NK-92 treated with Interleukin-12 subunit alpha and Interleukin-12 subunit beta, amount 100 ng/mL, for 24 hours (cell line): ENCODE measurements at places on chromosomes 6 and 20.

DNA sequence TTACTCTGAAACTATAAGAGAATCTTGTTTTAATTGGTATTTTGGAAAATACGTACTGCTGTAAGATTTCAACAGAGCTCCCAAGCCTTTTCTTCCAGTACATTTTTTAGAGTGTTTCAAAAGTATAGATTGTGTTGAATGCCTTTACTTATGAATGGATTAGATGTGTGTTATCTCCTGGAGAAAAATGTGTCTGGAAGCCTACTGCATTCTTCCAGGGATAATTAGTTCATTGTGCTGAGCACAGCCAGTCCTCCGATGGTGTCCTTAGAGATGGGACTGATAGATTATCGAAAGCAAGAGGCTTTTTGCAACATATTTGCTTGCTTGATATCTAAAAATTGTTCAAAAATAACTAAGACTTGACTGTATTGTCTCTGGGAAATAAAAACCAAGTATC, 114.2 kb downstream of the PLEKHG1 start:
- DNase-seq: no peak

- no peak for DNase-seq
Observed at GRCh38 chr6:93453956-93454355, 34.6 kb upstream of the EPHA7 start.

GRCh38 chr6:12034837-12035236, 22.7 kb downstream of the HIVEP1 start:
- DNase-seq: no peak

DNA sequence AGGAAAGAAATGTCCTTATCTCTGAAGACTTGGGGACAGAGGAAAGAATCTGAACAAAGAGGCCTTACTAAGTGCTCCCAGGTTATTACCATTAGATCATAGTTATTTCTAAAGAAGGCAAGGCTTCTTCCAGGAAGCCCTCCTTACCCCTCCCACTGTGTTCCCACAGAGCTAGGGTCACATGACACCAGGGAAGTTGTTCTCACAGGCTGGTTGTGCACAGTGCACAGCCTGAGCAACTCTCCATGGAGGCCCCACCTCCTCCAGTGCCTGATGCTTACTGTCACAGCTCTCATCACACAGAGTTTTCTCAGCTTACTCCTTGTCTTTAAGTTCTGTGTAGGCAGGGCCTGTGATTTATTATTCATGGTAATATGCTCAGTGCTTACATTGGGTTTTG, 68.9 kb upstream of the SCGN start:
- no peak for DNase-seq

DNA sequence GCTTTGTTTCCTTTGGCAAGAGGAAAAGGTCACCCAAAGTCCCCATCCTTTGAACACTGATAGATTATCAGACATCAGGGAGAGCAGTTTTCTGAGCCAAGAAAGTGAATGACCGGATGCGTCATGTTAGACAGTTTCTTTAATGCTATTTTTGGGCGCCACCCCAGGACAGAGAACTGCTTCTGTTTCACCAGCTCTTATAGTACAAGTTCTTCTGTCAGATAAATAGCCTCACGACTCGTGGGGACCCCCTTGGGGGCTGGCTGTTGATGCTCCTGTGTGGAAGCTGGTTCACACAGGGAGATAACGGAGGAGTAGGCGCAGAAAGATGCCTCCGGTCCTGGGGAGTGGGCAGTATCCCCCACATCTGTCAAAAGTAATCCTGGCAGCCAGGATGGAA, 54.6 kb downstream of the NPEPL1 start:
- DNase-seq: no peak

GRCh38 chr6:63525186-63525878, 46.9 kb upstream of the LOC128125822 start:
- DNase-seq: no peak

DNA sequence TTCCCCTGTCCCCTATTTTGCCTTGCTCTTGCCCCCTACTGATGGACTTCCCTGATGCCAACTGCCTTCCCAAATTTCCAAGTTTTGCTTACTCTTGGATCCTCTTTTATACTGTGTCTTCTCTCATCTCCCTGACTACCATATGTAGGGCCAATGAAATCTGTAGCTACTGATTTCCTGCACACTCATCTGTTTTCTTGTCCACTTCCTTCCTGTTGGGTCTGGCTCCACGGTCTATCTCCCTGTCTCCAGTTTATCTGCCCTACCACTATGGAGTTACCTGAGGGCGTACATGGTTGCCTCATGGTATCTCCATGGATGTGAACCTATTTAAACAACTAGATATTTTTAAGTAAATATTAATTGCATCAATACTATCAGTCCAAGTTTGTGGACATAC, 140.3 kb upstream of the MCHR2 start:
- DNase-seq: no peak

- no peak for DNase-seq
Observed at GRCh38 chr6:110689275-110689935, 125.9 kb downstream of the CDK19 start.

DNA sequence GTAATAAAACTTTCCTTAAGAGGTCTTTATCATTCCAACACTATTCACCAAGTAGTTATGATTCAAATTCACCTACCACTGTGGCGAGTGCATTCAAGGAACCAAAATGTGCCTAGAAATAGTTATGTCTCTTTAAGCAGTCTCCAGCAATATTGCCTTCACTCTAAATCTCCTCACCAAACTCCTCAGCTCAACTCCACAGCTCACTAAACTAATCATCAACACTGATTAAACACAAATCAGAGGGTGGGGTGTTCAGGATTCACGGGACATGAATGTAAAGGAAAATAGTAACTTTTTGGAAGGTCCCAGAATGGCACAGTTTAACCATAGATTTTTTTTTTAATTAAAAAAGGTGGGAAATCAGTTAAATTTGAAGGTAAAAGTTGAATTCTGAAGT, 70.5 kb upstream of the THEMIS start:
- no peak for DNase-seq

DNA sequence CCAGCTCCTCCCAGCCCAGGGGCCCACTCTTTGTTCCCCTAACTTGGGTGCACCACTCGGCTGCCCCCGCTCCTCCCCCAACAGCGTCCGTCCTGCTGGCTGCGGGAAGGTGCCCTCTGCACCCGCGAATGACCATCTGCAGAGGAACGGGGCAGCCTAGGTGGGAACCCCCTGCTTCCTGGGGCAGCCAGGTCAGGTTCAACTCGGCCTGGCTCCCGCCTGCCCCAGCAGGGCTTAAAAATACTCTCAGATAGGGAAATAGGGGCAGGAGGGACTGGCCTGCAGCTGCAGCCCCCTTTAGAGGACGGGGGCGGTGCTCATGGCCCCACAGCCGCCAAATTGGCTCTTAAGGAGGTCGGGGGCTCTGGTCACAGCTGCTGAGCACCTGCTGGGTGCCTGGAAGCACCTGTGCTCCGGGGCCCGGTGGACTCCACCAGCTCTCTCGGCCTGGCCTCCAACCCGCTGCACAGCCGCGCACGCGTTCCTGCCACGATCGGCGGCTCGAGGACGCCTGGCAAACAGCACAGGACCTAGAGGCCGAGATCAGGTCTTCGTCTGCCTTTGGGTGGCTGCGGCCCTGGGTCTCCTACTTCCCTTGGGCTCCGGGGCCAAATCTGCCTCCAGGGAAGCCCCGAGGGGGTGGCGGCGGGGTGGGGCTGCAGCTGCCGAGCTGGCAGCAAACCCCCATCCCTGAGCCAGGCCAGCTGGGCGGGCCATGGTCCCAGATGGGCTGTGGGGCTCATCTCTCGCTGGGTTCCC, 700 bp upstream of the LAMA5 start:
- DNase-seq: no peak

DNA sequence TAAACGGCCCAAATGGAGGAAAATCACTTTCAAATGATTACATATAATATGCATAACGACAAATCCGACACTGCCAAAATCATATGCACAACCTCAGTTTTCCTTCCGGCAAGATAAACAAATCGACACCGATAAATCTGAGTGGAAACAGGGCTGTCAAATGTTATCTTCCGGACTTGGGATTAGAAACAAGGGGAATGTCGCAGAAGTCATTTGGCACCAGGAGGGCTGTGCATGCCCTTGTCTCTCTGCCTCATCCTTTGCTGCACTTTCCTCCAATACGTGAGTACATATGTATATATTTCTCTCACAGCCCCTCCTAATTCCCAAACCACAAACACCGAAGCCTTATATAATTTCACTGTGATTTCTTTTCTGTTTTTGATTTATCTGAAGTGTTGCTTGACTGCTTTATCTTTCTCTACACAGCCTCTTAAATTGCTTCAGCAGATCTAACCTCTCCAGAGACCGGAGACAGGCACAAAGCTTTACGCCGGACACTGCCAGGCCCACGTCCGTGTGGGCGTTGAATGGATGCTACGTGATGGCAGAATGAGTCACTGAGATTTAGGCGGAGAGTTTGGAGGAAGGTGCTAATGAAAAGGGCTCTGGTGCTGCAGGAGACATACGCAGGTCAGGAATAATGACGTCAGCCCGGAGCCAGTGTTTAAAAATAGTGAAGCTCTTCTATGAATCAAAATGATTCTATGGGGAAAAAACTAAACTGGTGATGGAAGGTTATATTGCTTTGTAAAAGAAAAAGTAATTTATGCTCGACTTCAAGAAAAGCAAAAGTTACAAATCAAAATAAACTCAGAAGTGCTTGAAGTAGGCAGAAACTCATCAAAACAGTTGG, 21.0 kb upstream of the PRELID3B start:
- no peak for DNase-seq

- no peak for DNase-seq
Observed at GRCh38 chr20:37202267-37202943, 23.1 kb upstream of the MROH8 start.

GRCh38 chr6:116772450-116772849, 6.9 kb upstream of the FAM162B start:
- no peak for DNase-seq

DNA sequence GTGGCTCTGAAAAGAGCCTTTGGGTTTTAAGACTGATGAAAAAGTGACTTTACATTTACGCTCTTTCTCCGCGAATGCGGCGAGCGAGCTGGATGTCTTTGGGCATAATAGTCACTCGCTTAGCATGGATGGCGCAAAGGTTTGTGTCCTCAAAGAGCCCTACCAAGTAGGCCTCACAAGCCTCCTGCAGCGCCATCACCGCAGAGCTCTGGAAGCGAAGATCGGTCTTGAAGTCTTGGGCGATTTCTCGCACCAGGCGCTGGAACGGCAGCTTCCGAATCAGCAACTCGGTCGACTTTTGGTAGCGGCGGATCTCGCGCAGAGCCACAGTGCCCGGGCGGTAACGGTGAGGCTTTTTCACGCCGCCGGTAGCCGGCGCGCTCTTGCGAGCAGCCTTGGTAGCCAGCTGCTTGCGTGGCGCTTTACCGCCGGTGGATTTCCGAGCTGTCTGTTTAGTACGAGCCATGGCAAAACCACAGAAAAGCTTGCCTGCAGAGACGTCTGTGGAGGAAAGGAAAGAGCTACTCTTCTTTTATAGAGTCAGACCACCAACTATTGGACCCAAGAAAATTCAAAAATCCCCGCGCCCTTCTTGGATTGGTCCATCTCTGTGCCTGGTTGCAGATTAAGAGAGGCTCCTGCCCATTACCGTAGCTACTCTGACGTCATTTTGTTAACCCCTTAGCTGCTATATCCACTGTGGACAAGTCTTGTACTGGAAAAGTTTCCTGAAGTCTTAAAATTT, 55.5 kb upstream of the HFE start:
- peak; percentile 91 for DNase-seq

GRCh38 chr6:56329271-56330050, 82.1 kb upstream of the COL21A1 start:
- no peak for DNase-seq

- DNase-seq: no peak
Observed at GRCh38 chr6:24272553-24272952, 85.3 kb downstream of the DCDC2 start.

DNA sequence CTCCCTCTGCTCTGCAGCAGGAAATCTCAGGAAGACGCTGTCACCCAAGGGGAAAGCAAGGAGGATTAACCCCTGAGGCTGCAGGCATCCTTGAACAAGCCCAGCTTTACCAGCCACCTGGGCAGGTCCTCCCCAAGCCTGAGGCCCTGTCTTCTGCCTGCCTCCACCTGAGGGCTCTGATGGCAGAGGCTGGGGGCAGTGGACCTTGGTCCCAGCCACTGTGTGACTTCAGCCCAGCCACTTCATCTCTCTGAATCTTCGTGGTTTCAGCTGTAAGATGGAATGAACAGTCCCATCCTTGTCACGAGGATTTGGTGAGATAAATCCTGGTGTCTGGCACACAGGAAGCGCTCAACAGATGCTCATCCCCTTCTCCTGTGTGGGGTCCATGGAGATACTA, 8.5 kb upstream of the VSTM2L start:
- DNase-seq: no peak

DNA sequence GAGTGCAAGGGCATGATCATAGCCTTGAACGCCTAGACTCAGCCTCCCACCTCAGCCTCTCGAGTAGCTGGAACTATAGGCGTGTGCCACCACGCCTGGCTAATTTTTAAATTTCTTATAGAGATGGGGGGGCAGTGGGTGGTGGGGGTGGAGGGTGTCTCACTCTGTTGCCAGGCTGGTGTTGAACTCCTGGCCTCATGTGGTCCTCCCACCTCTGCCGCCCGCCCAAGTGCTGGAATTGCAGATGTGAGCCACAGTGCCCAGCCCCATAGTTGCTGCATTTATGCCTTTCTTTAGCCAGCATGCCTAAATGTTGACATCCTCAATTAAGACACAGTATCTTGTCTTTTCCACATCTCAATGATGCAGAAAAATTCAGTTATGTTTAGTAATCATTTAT, 171.1 kb downstream of the ARID1B start:
- no peak for DNase-seq

GRCh38 chr6:122026582-122027369, 372.7 kb upstream of the HSF2 start:
- DNase-seq: no peak

GRCh38 chr6:89583559-89583958, 55.0 kb downstream of the LYRM2 start:
- DNase-seq: no peak

DNA sequence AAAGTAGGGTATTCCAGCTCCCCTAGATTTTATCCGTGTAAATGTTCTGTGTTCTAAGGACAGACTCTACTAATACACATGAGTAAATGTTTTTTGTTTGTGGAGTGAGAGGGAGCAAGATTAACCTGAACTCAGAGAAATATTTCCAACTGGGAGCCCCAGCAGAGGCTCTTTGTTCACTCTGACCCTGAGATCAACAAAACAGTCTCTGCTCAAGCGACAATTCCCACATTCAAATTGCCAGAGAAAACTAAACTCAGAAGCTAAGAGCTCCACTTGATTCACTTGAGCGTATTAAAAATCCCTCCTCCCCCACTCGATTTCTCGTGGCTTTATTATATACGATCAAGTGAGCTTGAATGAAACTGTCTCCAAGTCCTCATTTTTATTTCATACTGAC, 413.9 kb upstream of the JARID2 start:
- DNase-seq: no peak

DNA sequence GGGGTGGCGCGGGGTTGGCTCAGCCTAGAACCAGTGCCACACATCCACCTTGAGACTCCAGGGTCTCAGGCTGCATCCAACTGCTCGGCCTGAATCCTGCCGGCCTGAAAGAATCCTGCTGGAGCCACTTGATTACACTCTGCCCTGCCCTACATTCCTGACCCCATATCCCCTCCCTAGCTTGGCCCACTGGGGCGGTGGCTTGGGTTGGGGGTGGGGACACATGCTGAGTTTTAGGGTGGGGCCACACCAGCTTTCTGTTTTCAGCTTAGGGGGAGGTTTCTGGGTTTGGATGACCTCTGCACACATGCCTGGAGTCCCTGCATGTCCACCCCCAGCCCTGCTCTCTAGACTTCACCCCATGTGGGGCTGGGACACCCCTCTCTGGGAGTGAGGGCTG, 6.8 kb downstream of the ITPR3 start:
- DNase-seq: no peak

GRCh38 chr6:71656121-71656520, 230.2 kb upstream of the RIMS1 start:
- DNase-seq: no peak
